ENCODE measurements at places on chromosomes 4 and X. TPM values are rescaled to one million over a fixed set of nuclear protein-coding genes. Genes with fewer than 3 reads are reported as not detected.

The SSX4B gene
- total RNA-seq = not detected

The P2RY10 gene
- total RNA-seq = not detected

The GAGE12G gene
- not detected for total RNA-seq

The KLHL2 gene
- total RNA-seq = 56.0 TPM

The ZAR1 gene
- not detected for total RNA-seq

The ADAMTS3 gene
- 0.78 TPM for total RNA-seq

The TMEM47 gene
- total RNA-seq = 14.5 TPM

The GPC3 gene
- 1.9 TPM for total RNA-seq

The USP53 gene
- 48.8 TPM for total RNA-seq

The REST gene
- 47.8 TPM for total RNA-seq

The FHDC1 gene
- 11.4 TPM for total RNA-seq

The MAP7D2 gene
- 0.64 TPM for total RNA-seq
